ENCODE measurements at places on chromosomes 2 and 18.

DNA sequence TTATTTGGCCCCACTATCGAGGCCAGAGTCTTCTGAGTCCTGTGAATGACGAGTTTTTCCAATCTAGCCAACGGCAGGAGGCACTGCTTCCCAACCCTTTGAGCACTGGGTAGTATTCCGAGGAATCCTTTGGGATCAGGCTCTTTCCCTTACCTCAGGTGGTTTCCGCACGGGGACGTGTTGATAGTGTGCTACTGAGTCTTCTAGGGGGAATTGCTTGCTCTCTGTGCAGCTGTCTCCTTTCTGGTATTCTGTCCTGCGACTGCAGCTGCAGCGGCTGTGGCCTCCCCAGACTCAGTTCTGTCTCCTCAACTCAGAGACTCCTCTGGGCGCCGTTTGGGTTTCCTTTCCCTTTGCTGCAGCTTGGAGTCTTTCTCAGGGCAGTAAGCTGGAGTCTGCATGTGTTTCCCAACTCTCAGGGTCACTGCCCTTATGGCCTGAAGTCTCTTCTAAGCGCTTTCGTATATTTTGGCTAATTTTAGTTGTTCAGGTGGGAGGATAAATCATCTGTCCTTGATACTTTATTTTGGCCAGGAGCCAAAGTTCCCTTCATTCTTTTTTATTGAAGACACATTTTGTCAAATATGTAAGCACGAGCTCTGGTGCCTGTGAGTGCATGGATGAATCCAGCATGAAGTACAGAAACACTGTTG lies 118.4 kb downstream of the MAP4K4 start:
- no peak for DNase-seq

DNA sequence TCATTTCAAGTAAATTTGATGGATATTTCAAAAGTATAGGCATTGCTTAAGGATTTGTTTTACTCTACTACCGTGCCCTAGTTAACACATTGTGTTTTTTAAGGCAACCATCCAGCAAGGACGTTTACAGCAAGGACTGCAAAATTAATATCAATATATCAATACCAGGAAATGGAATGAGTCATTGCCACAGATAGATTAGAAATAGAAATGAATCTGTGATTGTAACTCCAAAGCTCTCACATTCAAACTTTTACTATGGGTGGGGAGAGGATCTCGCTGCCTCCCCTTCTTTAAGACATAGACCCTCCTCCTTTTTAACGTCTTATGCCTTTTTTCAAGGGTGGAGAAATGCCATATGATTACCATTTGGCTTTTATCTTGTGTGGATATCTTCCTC lies 3.8 kb downstream of the CD28 start:
- DNase-seq = no peak

GRCh38 chr2:112085916-112086669 lies 31.0 kb downstream of the TMEM87B start:
- DNase-seq = no peak

DNA sequence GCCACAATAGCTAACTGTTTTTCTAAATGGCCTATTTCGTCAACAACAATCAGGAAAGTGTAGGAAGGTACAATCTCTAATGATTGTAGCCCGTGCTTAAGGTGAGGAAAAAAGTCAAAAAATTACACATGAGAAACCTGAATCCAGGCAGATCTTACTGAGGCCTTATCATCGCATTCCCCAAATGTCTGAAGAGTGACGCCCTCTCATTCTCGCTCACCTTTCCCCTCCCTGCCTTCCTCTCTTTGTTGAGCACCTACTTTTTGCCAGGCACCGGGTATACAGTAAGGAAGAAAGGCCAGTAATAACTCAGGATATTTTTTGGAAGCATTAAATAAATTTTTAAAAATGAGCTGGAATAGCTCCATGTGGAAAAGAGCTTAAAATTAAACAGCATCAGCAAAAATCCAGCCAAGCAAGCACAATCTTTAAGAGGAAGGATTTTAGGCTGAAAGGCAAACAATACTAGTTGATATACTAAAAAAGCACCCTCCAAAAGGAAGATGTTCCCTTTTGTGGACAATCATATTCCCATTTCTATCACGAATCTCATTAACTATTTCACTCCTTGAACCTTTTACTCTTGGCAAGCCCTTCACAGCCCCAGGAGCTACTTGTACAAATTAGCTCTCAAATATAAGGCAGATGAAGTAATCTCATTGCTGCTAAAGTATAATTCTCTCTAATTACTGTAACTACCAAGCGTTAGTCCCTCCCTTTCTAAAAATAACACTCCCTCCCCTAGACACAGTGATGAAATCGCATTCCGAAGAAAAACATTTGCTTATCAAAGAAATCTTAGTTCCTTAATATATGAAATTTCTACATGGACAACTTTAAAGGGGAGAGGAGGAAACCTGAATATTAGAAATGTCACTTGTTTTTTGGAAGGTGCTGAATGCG lies 40.0 kb downstream of the STAT1 start:
- no peak for DNase-seq

GRCh38 chr2:64311948-64312621 lies 141.9 kb upstream of the LGALSL start:
- DNase-seq = peak; percentile 46

GRCh38 chr18:13451213-13451540 lies 232.6 kb downstream of the LDLRAD4 start:
- DNase-seq = no peak

- no peak for DNase-seq
Observed at GRCh38 chr18:78021196-78021595, 771.5 kb downstream of the GALR1 start.

- no peak for DNase-seq
Observed at GRCh38 chr18:6428851-6429395, 14.2 kb upstream of the L3MBTL4 start.

DNA sequence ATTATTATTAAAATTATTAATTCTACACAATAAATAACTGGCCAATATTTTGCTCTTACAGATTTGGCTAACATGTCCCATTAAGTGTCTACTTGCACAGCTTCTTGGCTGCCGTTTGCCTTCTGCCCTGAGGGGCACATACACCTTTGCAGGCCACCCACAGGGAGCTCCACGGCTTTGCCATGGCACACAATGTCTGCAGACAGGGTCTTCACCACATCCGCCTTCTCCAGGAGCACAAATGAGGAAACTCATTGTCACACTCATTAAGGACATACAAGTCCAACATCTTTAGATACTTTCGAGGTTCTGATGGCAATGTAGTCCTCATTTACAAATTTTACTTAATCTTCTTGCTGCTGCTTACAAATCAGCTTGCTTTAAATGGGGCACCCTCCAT lies 45.6 kb downstream of the LONRF2 start:
- DNase-seq = no peak

GRCh38 chr18:60319129-60319528 lies 53.4 kb downstream of the MC4R start:
- no peak for DNase-seq

- no peak for DNase-seq
Observed at GRCh38 chr2:128435576-128436478, 117.2 kb upstream of the HS6ST1 start.

DNA sequence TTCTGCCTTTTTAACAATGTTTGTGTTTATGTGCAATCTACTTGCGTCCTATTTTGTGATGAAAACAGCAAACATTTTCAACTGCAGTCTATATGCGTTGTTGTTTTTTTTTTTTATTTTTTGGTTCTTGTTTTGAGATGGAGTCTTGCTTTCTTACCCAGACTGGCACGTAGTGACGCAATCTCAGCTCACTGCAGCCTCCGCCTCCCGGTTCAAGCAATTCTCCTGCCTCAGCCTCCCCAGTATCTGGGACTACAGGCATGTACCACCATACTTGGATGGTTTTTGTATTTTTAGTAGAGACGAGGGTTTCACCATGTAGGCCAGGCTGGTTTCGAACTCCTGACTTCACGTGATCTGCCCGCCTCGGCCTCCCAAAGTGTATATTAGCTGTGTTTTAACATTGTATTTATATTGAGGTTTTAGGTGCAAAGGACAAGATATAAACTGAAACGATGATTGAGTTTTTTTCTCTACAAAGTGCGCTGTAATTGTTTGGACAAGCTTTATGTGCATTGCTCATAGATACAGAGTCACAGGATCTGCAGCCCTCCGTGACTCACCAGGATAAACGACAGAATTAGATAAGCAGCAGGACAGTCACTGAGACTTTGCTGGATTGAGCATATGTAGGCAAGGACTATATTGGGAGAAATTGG lies 17.4 kb downstream of the CDH7 start:
- DNase-seq = no peak

DNA sequence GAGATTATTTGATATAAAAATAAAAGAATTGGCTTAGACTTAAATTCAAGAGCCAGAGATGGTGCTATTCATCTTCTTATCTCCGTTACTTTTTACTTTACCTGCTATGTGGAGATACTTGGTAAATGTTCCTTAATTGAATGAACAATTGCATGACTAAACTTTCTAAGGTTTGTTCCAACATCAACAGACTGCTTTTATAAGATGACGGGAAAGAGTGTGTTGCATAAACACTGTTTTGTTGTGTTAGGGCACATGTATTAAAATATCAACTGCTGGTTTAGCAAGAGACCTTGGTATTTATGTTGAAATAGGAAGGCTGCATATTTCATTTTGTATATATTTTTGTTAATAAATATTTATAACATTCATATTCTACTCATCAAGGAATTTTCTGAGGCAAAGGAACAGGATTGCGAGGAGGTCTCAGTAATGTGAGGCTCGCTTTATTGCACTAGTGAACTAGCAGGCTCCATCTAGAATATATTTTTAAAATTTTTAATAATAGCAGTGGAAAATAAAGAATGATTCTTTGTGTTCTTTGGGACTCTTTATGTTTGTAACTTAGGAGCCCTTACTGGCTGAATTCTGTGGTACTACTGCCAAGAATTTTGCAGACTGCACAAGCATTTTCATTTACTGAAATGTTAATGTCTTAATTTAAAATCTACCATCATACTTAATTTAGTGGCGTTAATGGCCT lies 10.7 kb upstream of the NFE2L2 start:
- DNase-seq = no peak

DNA sequence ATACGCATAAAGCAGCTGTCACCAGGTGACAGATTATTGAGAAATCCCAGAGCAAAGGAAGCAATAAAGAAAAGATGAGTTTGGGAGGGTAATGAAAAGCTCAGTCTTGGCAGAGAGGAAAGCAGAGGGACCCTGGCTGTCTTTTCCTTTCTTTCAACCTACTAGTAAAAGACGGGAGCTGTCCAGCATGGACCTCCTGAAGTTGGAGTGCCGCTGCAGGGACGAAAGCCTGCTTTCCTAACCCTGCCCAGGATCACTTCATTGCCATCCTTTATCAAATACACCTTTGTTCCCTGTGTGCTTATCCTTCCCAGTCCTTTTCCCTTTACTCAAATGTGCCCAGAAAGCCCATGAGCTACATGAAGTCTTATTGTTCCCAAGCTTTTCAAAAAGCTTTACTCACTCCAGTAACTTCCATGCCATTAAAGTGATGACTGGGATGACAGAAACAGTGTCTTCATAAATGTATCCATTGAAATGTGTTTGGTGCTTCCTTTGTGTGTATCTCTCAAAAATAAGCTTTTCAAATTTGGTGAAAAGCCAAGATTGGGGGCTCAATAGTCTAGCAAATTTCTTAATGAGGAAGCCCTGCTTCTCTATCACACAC lies 3.7 kb upstream of the SPR start:
- no peak for DNase-seq

- DNase-seq = no peak
Observed at GRCh38 chr18:6449213-6449612, 34.5 kb upstream of the L3MBTL4 start.

- no peak for DNase-seq
Observed at GRCh38 chr18:35775887-35776286, 194.3 kb downstream of the GALNT1 start.

DNA sequence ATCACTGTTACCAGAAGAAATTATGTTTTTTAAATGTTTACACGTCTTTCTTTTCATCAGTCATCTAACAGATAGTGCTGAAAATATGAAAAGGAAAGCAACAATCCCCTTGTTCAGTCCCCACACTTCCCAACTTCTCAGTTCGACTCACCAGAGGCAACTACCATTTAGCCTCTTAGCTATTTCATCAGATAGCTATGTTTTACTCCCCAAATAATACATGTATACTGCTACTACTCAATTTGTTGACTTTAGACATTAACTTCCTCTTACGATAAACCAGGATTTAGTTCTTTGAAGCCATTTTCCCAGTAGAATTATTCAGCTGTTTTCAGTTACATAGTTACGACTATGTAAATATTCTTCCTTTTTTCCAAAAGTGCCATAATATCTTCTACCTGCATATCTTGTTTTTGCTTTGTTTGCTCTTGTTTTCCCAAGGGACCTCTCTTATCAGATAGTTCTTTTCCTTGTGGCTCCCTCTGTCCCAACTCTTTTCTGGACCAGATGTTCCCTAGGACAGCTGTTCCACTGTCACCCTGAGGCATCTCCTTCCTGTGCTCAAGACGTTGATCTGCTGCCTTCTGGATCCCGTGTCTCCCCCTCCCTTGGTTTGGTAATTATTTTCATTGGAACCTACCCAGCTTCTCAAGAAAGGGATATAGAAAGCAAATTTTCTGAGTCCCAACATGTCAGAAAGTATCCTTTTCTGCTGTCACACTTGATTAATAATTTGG lies 289.3 kb upstream of the TANK start:
- no peak for DNase-seq

DNA sequence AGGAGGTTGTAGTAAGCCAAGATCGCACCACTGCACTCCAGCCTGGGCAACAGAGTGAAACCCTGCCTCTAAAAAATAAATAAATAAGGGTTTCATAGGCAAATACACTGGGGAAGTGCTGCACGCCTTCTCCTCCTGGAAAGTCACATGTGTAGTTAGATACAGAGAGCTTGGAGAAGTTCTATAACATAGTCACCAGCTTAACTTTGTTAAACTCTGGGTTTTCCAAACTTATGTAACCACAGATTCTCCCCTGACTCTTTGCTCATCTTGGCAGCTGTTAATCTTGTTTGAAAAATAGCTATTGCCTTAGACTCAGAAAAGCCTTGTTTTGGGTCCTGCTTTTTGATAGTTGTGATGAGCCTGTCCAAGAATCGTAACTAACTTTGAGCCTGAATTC lies 25.2 kb downstream of the KIAA2012 start:
- no peak for DNase-seq

DNA sequence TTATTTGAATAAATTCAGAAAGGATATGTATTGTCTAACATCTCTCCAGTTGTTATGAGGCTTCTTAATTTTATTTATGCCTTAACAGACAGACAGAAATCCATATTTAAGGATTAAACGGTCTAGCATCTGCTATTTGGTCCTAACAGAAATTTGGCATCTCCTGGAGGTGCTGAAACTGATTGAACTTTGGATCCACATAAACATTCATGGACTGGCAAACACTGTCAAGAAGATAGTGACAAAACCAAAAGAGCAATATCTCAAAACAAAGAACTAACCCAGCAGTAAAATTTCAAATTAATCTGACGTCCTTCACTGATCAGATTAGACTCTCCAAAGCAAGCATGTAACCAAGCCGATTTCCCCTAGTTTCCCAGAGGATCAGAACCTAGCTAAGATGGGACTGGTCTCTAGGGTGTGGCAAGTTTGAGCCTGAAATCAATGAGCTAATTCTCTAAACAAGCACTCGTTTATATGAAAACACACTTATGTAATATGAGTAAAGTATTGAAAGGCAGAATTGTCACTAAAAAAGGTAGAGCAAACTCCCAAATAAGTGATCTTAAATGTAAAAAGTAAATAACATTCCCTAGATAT lies 139.5 kb downstream of the NOL4 start:
- DNase-seq = no peak

GRCh38 chr18:44900627-44901026 lies 219.9 kb downstream of the SETBP1 start:
- no peak for DNase-seq
